ENCODE measurements at places on chromosomes 2 and 18.
A peak's percentile ranks its signal among the peaks of the same experiment; 100 is the strongest.

GRCh38 chr18:48842259-48843061, 108.3 kb downstream of the SMAD7 start:
- peak; percentile 63 for DNase-seq

DNA sequence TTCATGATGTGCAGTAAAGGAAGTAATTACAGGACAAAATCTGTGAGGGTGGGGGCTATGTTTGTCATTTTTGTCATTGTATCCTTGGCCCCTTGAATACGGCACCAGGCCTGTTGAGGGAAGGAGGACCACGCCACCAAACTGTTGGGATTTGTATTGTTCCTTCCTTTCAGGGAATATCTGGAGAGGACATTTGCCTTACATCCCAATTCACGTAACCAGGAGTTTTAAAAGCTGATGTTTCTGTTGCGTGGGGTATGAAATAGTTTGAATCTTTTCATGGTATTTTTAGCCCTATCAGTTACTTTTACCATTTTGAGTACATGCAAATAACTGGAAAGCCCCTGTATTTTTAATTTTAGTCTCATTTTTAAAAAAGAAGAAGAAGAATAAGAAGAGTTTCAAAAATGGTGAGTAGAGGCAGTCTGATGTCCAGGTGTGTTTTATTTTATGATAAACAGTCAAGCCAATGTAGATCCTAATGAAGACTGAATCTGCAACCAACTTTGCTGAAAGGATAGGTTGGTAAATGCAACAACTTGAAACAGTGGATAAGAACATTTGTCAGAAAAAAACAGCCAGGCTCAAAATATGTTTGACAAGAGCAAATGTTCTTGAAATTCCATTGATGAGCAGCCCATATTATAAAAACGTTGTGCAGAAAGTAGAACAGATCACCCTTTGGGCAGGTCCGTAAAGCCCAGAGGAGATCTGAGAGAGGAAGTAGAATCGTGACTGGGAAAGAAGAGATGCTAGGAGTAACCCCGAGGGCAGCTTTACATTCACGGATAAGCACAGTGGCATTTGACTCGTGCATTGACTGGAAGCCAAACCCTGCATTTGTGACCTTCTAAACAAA, 54.5 kb downstream of the RASGRP3 start:
- DNase-seq: no peak

DNA sequence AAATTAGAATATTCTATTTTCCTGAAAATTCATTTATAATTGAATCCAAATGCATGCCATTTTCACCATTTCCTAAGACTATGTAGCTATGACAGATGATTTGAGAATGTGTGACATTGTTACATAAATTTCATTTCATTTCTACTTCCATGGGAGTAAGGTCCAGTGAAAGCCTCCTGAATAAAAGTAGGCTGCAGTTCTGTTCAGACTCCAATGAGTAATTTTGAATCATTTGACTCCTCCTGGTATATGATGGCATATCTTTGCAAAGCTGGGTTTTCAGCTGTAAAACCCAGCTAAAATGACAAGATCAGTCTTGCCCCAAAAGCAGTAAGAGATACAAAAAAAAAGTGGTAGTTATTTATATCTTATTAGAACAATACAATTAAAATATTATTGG, 101.0 kb upstream of the DNAJC10 start:
- DNase-seq: no peak

- DNase-seq: peak; percentile 1
These were observed 82.0 kb upstream of the MEX3C start for GRCh38 chr18:51279367-51279984.

GRCh38 chr18:59068276-59069071, 71.2 kb upstream of the SEC11C start:
- no peak for DNase-seq

GRCh38 chr2:80403081-80403480, 98.5 kb upstream of the LRRTM1 start:
- DNase-seq: no peak

DNA sequence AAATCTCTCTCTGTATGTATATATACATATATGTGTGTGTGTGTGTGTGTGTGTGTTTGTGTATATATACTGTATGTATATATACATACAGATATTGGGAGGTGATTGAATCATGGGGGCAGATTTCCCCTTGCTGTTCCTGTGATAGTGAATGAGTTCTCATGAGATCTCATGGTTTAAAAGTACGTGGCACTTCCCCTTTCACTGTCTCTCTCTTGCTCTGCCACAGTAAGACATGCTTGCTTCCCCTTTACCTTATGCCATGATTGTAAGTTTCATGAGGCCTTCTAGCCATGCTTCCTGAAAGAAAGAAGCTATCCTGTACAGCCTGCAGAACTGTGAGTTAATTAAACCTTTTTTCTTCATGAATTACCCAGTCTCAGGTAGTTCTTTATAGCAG, 18.8 kb upstream of the CCDC195 start:
- no peak for DNase-seq

DNA sequence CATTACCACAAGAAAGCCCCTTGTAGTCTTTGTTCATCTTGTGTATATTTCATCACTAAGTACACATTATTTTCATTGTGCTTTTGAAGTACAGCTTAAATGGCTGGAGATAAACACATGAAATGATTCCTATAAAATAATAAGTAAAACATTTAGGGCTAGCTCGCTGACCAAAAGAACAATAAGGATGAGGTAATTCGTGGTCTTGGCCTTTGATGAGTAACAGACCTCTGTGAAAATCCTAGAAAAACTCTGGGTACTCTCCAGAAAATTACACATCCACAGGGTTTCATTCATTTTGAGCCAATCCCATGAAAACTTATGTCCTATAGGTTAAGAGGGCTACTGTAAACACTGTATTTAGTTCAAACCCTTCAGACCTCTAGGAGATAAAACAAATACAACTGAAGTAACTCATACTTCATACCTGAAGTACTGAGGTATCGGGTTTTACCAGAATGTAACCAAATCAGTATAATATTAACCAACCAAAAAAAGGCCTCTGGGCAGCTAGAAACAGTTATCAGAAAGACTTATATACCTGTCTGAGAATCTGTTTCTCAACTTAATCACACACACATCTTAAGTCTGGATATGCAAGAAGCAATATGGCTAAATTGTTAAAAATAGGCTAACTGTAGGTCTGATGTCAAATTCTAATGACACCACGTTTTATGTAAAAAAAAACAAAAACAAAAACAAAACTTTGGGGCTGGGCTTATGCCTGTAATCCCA, 31.0 kb downstream of the CFAP36 start:
- DNase-seq: peak; percentile 39

- DNase-seq: no peak
These were observed 102.5 kb upstream of the NOSTRIN start for GRCh38 chr2:168699844-168700417.

DNA sequence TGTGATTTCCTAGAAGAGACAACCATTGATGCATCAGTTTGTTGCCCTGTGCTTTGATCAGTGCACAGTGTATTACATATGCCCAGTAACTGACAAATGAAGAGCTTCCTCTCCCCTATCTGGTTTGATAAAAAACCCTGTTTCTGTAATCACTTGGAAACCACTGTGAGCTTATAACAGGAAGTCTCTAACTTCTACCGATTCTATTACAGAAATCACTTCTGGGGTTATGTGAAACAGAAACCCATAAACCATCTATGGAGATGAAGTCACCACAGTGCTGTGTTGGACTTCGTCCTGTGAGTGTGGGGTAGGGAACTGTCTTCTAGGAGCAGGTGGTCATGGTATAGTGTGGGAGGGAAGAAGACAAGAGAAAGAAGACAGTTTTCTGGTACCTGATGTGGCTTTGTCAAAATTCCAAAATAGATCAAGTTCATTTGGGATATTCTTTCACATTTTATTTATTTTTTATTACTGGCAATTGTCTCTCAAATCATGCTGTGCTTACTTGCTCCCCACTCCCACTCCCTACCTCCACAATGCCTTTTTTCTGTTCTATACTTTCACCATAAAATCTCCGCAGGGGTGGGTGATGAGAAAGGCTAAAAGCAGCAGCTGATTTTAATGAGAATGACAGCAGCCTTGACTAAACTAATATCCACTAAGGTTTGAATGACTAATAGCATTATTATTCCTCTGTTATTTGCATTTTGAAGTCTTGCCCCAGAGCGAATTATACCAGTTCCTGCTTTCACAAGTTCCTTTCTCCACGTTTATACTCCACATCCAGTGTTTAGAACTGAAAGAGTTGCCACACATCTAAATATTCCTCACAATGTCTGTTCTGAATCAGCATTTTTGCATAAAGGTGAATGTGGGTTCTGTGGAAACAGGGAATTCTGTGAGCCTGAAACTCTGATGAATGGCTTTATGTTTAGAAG, 41.7 kb upstream of the RND3 start:
- no peak for DNase-seq

GRCh38 chr2:1548910-1549673, 135.8 kb downstream of the TPO start:
- DNase-seq: no peak

- DNase-seq: no peak
These were observed 35.2 kb upstream of the NAPG start for GRCh38 chr18:10490401-10491165.

GRCh38 chr18:77035380-77036187, 97.0 kb downstream of the MBP start:
- DNase-seq: no peak

DNA sequence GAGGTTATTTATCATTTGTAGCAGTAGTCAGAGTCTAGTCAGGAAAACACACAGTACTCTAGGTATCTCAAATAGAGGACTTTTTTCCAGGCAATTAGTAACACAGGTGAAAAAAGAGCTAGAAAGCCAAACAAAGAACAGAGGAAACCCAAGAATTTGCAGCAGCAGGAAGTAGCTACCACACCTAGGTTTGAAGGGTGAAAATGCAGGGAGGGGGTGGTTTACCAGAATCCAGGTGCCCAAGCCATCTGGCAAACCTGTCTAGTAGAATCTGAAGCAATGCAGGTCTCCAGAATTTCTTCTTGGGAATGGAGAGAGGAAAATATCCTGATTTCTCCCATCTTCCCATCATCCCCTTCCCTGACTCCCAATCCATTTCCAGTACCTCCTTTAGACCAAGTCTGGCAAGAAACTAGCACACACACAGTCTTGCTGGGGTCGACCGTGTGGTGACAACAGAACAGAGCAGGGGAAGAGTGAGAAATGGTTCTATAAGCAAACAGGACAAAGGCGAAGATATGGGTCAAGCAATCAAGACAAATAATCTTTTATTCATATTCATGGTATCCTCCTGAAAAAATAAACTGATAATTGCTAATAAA, 231.9 kb upstream of the MMADHC start:
- DNase-seq: no peak

DNA sequence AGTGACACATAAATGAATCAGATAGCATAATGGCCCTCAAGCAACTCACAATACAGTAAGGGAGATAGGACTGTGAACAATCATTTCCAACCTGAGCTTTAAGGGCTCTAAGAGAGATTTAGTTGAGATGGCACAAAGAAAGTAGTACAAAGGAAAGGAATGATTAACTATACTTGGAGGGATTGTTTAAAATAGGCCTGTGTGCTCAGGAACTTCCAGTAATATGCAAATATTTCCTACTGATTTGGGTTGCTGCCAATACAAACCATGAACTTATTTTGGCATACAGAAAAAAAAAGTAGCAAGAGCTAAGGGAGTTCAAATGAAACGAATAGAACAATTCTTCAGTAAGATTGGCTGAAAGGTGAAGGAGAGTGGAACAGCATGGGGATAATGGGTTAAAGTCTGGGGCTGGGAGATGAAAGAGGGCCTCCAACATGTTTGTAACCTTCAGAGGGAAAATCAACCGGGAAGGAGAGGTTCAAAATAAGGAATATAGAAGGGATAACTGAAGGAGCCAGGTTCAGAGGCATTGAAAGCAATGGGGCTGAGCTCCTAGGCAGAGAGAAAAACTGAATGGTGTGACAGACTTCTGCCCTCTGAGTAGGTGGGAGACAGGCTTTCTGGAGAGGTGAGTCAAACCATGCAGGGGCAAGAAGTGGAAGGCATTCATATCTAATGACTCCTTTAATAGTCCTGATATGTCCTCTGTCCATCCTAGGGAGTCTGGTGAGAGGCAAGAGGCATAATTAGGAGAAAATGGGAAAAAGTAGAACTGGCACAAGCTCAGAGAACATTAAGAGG, 83.5 kb downstream of the DNAH7 start:
- DNase-seq: peak; percentile 18

GRCh38 chr18:50159654-50160046, 35.3 kb downstream of the MYO5B start:
- DNase-seq: no peak

DNA sequence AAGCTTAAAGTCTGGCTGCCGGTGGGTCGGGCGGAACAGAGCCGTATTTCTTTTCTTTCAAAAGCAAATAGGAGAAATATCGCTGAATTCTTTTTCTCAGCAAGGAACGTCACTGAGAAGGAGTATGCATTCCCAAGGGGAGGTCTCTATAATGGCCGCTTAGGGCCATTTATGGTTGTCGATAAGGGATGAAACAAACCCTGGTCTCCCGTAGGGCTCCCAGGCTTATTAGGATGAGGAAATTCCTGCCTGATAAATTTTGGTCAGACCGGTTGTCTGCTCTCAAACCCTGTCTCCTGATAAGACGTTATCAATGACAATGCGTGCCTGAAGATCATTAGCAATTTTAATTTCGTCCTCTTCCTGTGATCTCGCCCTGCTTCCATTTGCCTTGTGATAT, 227.7 kb upstream of the ZEB2 start:
- no peak for DNase-seq

- DNase-seq: no peak
These were observed 51.3 kb downstream of the TMEM247 start for GRCh38 chr2:46530639-46531038.

- no peak for DNase-seq
These were observed 59.5 kb downstream of the DPYSL5 start for GRCh38 chr2:26907416-26907815.

- DNase-seq: no peak
These were observed 35.8 kb upstream of the PGAP1 start for GRCh38 chr2:196962325-196962724.

DNA sequence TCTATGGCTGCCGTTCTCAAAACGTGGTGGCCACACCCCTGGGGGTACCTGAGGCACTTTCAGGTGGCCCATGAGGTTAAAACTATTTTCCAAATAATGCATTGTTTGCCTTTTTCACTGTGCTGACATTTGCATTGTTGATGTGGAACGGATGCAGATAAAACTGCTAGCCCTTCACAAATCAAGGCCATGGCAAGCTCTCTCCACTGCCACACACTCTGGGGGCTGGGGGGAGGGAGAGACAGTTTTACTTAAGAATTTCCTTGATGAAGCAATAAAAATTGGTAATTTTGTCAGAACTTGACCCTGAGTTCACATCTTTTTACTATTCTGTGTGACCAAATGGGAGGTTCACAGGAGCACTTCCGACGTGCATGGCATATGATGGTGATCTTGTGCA, 22.0 kb upstream of the TGIF1 start:
- no peak for DNase-seq

GRCh38 chr2:223536546-223536945, 65.6 kb downstream of the SCG2 start:
- peak; percentile 62 for DNase-seq

GRCh38 chr2:241261628-241262027, 53.8 kb downstream of the HDLBP start:
- no peak for DNase-seq

DNA sequence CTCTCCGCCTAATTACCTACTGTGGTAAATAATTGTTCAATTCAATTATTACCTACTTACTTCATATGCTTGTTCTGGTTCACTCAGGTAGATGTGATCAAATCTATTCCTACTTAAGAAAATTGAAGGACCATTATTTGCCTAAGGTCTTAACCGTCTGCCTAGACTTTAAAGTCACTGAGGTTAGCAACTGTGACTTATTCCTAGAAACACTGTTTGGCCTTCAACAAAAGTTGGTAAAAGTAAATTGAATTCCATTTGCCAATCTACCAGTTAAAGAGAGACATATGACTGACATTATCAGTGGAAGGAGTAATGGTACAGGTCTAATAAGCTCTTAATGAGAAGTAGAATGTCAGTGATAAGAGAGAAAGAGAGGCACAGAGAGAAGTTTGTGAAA, 491.5 kb downstream of the NYAP2 start:
- DNase-seq: no peak
